ENCODE measurements at places on chromosomes 13 and 19.

DNA sequence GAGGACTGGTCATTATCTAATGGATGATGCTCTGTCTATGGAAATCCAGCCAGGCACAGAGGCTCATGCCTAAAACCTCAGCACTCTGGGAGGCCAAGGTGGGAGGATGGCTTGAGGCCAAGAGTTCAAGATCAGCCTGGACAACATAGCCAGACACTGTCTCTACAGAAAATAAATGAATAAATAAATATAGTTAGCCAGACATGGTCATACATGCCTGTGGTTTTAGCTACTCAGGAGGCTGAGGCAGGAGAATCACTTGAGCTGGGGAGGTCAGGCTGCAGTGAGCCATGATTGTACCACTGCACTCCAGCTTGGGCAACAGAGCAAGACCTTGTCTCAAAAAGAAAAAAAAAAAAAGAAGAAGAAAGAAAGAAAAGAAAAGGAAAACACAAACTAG lies 234.7 kb downstream of the TSHZ3 start:
- no peak for DNase-seq

DNA sequence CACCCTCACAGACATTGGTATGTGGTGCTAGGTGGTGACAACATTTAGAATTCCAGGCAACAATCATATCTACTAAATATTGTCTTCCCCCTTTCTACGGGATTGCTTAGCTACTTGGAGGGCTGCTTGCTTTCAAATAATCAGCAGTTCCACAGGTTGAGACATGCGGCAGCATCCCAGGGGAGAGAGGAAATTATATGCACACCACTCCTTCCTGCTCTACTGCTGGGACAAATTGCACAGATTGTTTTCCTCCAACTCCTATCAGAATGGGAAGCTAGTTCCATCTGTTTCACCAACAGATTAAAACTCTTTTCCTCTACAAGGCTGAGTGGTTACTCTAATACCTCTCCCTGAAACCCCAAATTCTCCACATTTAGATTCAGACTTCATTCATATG lies 275.4 kb downstream of the DNAJC15 start:
- no peak for DNase-seq

DNA sequence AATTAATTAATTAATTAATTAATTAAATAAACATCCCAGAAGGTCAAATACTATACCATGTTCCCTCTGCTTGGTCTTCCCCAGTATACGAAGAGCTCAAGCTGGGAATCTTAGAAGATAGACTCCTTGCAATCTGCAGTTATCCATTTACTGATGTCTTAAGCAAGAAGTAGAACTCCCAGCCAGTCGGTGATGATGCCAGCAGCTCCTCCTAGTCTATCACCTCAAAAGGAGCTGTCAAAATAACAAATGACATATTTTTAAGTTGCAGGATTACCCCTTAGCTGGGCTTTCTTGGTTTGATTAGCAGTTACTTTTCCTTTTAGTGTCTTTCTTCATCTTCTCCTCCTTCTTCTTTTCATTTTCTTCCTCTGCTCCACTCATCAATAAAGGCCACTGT lies 6.0 kb upstream of the ZNF507 start:
- no peak for DNase-seq

DNA sequence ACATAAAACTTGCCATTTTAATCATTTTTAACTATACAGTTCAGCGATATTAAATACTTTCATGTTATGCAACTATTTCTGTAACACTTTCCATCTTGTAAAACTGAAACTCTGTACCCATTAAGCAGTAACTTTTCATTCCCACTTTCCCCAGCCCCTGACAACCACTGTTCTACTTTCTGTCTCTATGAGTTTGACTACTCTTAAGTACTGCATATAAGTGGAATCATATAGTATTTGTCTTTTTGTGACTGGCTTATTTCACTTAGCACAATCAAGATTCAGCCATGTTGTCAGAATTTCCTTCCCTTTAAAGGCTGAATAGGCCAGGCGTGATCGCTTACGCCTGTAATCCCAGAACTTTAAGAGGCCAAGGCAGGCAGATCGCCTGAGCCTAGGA lies 56.2 kb downstream of the ARHGAP35 start:
- no peak for DNase-seq

DNA sequence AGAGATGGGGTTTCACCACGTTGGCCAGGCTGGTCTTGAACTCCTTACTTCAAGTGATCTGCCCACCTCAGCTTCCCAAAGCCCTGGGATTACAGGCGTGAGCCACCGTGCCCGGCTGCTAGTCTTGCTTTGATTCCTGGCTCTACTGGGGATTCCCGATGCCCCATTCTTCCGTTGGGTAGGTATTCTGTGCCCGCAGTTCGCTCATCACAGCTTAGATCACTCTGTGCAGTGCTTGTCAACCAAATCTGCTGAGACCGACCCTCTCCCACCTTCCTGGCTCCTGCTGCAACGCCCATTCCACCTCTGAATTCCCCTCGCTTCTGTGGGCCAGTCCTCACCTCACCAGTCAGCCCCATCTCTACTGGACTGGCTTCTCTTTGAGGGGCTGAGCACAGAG lies 4.6 kb upstream of the ZNF414 start:
- no peak for DNase-seq
